Adrenal gland (tissue), 19 donors: ENCODE measurements at places on chromosomes 7 and 10. TPM values are rescaled to one million over a fixed set of nuclear protein-coding genes. Genes with fewer than 3 reads are reported as not detected.

GRCh38 chr7:1569833-1570632 lies at the start of gene PSMG3:
TSS of gene PSMG3 (minus strand) at chr7:1570032. CDS start at chr7:1569339, 693 bp downstream.
- peaks cover 24% of the 10 kb centered on the region for H3K4me1 ChIP-seq
- H3K4me3 ChIP-seq, result peak within 1 kb of the TSS; percentile 79
- peaks cover 14% of the 10 kb centered on the region for H3K36me3 ChIP-seq
- DNase-seq, result peak; percentile 94
- peak within 1 kb of the TSS; percentile 94 for H3K27ac ChIP-seq

- H3K4me3 ChIP-seq, result no peak overlapping the region
- no peaks in the 10 kb centered on the region for H3K36me3 ChIP-seq
- H3K4me1 ChIP-seq, result no peaks in the 10 kb centered on the region
- H3K27ac ChIP-seq, result no peak overlapping the region
- no peak for DNase-seq
- H3K27me3 ChIP-seq, result no peaks in the 10 kb centered on the region
These were observed 19.9 kb upstream of the TRUB1 start for GRCh38 chr10:114917927-114918672.

The VWA2 gene
- not detected for total RNA-seq

The IDI2 gene
- total RNA-seq, result not detected

- DNase-seq, result no peak
- no peaks in the 10 kb centered on the region for H3K4me1 ChIP-seq
- no peak overlapping the region for H3K4me3 ChIP-seq
- H3K27me3 ChIP-seq, result peaks cover 4% of the 10 kb centered on the region
These were observed 292.4 kb downstream of the GATA3 start for GRCh38 chr10:8346861-8347260.

DNA sequence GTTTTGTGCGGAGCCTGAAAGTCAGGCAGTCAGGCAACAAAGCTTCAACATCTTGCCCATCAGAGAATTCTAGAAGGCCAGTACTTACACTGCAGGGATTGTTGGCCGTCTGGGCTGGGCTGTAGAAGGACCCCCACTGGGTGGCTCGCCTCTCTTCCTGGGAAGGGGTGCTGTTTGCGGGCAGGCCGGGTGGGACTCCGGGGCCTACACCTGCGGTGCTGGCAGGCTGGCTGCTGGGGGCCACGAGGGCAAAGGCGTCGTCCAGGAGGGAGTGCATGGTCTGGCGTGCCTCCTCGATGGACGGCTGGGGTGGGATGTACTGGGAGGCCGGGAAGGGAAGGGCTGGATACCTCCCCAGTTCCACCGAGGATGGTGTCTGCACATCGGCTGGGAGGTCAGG lies 63.1 kb upstream of the ATP6V0A4 start:
- H3K36me3 ChIP-seq, result no peaks in the 10 kb centered on the region
- no peak overlapping the region for H3K27ac ChIP-seq
- no peaks in the 10 kb centered on the region for H3K27me3 ChIP-seq
- H3K4me1 ChIP-seq, result no peaks in the 10 kb centered on the region
- no peak overlapping the region for H3K4me3 ChIP-seq
- DNase-seq, result no peak

- peaks cover 20% of the 10 kb centered on the region for H3K4me1 ChIP-seq
- H3K27me3 ChIP-seq, result no peaks in the 10 kb centered on the region
- no peaks in the 10 kb centered on the region for H3K36me3 ChIP-seq
- H3K27ac ChIP-seq, result no peak overlapping the region
- no peak overlapping the region for H3K4me3 ChIP-seq
- no peak for DNase-seq
These were observed 6.8 kb upstream of the CLDN4 start for GRCh38 chr7:73823873-73824592.

GRCh38 chr10:119754936-119755335 lies 29.1 kb downstream of the INPP5F start:
- H3K4me3 ChIP-seq, result no peak overlapping the region
- no peaks in the 10 kb centered on the region for H3K36me3 ChIP-seq
- DNase-seq, result no peak

DNA sequence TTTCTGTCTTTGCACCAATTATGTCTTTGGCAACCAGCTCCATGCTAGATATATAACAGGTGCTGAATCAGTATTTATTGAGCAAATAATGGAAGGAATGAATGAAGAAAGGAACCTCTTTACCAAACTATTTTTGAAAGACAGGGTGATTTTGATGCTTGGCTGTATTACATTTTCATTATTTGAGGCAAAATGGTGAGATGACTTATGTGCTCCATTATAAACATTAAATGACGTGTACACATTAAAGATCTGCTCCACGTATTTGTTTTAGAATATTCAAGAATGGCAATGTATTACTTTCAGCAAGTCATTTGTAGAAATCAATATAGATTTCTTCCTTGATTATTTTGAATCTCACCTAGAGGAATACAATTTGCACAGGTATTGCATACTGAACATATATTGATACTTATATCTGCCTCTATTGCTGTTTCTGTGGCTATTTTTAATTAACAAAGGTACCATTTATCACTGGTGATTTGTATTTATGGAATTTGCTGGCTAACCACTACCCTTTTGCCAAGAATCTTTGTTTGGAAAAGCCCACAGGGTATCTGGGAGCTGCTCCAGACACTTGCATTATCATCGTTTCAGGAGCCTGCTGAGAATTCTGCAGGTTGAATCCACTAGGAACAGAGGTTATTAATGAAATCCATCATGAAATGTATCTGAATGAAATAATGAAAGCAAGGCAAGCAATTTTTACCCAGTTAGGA lies 92.2 kb downstream of the SEMA3C start:
- H3K4me3 ChIP-seq, result no peak overlapping the region
- no peak overlapping the region for H3K27ac ChIP-seq

DNA sequence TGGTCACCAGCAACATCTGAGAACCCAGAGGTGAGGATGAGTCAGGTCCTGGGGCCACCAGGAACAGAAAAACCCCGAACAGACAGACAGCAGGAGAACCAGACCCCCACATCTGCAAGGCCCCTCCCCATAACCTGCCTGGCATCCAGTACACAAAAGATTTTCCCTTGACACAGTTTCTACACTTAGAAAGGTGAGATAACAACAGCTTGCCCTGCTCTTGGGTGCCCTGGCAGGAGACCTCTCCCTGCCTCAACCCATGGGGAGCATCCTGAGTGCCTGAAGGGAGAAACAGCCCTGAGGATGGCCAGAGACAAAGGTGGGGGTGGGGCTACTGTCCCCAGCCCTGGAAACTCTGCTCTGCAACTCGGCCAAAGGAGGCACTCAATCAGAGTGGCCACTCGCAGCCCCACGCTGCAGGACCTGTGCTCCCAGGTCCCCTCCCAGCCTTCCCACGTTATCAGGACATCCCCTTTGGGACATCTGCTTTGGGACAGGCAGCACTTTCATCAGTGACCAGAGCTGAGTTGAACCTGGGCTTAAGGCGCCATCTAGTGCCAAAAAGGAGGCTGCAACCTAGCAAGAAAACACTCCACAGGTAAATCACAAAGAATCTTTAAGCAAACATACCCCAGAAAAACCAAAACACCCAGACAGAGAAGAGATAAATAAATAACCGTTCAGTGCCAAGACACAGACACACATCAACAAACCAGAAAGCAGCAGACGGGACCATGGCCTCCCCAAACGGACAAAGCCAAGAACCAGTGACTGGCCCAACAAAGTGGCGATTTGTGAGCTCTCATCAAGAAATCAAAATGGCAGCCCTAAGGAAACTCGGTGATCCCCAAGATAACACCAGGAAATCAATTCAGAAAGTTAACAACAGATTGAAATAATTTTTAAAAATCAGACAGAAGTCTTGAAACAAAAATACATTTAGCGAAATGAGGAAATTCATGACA lies 233.7 kb downstream of the PTPRN2 start:
- H3K36me3 ChIP-seq, result no peaks in the 10 kb centered on the region
- H3K4me3 ChIP-seq, result no peak overlapping the region
- DNase-seq, result peak; percentile 43
- H3K4me1 ChIP-seq, result no peaks in the 10 kb centered on the region
- no peak overlapping the region for H3K27ac ChIP-seq

DNA sequence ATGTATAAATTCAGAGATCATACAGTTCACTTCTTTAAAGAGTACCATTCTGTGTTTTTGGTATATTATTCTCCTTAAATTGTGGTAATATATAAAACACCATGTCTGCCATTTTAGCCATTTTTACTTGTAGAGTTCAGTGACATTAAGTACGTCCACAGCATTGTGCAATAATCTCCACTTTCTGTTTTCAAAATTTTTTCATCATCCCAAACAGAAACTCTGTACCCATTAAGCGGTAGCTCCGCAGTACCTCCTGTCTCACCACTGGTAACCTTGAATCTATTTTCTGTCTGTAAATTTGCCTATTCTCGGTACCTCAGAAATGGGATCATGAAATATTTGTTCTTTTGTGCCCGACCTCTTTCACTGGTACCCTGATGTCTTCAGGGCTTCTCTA lies 60.3 kb downstream of the CAMK1D start:
- no peaks in the 10 kb centered on the region for H3K36me3 ChIP-seq
- H3K4me1 ChIP-seq, result no peaks in the 10 kb centered on the region
- no peaks in the 10 kb centered on the region for H3K27me3 ChIP-seq
- DNase-seq, result no peak
- H3K27ac ChIP-seq, result no peak overlapping the region
- H3K4me3 ChIP-seq, result no peak overlapping the region

GRCh38 chr7:12403287-12404181 lies at the start of gene VWDE:
TSS of gene VWDE (minus strand) at chr7:12403865. CDS start at chr7:12403716, 149 bp downstream.
- no peaks in the 10 kb centered on the region for H3K27me3 ChIP-seq
- DNase-seq, result no peak
- H3K36me3 ChIP-seq, result no peaks in the 10 kb centered on the region
- H3K4me1 ChIP-seq, result no peaks in the 10 kb centered on the region

The RNF133 gene
- 1.7 TPM for total RNA-seq
